T-helper 22 cell (primary cell): ENCODE measurements at places on chromosomes 12 and 14.

- no peak for DNase-seq
Measured at GRCh38 chr14:102297436-102298170, 7.4 kb downstream of the MOK start.

- no peak for DNase-seq
Measured at GRCh38 chr14:29042551-29042950, 276.0 kb downstream of the FOXG1 start.

GRCh38 chr14:62168564-62169155 is 406.4 kb downstream of the SNAPC1 start:
- no peak for DNase-seq

GRCh38 chr14:59228421-59228820 is 40.0 kb downstream of the DAAM1 start:
- DNase-seq, result no peak

GRCh38 chr12:6554168-6555017 is 1.4 kb downstream of the IFFO1 start:
- DNase-seq, result peak; percentile 39

DNA sequence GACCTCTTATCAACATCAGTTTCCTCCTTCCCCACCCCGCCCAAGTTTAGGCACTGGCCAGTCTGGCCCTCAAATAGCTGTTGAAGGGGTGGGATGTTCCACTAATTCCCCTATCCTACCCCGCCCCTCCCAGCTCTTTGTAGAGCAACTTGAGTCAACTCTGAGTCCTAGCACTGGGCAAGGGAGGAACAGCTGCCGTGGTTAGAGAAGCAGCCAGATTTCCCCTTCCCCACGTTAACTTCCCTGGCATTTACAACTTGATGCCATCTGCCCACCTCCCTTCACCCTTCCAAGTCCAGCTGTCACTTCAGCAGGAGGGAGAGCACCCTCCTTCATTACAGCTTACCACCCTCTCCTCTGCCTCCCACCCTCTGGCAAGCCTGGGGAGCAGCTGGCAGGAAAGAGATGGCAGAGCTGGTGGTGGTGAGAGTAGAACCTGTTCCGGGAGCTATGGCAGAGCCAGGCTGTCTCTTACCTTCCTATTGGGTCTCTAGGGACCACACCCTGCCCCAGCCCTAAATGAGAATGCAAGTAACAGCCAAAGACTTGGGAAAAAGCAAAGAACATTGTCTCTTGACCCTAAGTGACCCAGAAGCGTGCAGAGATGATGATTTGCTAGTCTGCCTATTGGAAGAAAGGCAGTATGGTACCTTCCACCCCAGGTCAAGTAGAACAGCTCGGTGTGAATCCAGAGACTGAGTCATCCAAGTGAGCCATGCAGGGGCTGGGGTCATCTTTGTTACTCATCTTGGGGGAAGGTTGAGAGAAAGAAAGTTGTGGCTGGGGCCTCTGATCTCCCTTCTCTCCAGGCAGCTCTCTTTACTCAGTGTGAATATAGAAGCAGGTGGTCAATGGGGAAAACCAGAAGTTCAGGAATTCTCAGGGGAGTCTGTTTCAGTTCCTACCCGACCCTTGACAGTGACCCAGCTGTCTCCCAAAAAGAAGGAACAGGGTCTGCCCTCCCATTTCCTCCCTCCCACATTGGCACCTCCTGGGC is 1.5 kb downstream of the BLOC1S1 start:
- DNase-seq, result no peak

DNA sequence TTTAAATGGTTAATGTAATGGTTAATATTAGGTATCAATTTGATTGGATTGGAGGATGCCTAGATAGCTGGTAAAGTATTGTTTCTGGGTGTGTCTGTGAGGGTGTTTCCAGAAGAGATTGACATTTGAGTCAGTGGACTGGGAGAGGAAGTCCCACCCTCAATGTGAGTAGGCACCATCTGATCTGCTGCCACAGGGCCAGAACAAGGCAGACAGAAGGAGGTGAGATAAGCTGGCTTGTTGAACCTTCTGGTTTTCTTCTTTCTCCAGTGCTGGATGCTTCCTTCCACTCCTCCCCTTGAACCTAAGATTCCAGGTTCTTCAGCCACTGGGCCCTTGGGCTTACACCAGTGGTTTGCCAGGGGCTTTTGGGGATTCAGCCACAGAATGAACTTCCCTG is 756.5 kb upstream of the LRFN5 start:
- DNase-seq, result no peak

DNA sequence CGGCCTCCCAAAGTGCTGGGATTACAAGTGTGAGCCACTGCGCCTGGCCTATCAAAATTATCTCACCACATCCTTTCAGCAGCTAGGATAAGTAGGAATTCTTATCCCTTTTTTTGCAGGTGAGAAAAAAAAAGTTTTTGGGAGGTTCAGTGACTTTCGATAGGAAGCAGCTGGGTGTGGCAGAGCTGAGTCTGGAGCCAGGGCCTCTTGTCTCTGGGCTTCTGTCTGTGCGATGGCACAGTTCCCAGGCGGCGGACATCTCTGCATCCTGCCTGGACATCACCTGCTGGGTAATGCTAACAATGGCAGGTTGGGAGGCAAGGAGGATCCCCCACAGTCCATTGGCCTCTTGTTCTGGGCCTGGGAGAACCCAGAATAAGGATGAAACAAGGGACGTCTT is 12.5 kb downstream of the NRXN3 start:
- DNase-seq, result no peak

GRCh38 chr14:75254901-75255584 is 23.6 kb upstream of the FOS start:
- no peak for DNase-seq

DNA sequence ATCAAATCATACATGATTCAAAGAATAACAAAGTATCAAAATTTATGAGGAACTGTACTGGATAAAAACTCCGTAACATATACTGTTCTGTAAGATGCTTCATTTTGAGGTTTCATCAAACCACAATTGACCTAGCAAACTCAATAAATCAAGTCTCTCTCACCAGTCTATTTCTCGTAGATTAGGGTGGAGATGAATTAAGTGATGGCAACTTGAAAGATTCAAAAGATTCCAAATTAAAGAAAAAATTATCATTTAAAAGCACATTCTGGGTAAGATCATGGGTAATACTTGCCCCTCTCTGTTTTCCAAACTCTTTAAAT is 74.4 kb downstream of the PAPLN start:
- no peak for DNase-seq

GRCh38 chr12:2628401-2628800 is 166.4 kb upstream of the FKBP4 start:
- no peak for DNase-seq

- no peak for DNase-seq
Measured at GRCh38 chr12:27838543-27839185, 58.6 kb upstream of the MANSC4 start.

- DNase-seq, result no peak
Measured at GRCh38 chr12:20368651-20369304, 441 bp downstream of the PDE3A start.

GRCh38 chr12:88509347-88509746 is 70.9 kb downstream of the KITLG start:
- DNase-seq, result no peak

GRCh38 chr12:99334285-99335056 is 313.1 kb upstream of the GARIN6 start:
- DNase-seq, result no peak

DNA sequence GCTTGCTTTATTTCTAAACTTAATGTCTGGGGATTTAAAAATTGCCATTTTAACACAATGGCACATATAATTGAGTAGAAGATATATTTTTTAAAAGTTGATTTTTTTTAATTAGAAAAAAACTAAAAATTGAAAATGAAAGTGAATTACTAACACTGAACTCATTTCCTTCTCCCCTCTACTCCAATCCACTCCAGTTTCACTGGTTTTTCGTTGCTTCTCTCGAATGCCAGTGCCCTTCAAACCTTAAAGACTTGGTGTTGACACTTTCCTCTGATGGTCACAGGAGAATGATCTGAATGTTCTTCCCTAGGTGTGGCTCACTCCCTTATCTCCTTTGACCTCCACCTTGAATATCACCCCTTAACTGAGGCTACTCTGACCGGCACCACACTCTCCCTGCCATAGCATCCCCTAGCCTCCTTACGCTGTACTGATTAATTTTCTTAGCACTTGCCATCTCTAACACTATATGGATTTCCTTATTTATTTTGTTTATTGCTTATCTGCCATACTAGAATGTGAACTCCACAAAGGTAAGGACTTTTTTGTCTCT is 107.1 kb downstream of the LIN7A start:
- no peak for DNase-seq

DNA sequence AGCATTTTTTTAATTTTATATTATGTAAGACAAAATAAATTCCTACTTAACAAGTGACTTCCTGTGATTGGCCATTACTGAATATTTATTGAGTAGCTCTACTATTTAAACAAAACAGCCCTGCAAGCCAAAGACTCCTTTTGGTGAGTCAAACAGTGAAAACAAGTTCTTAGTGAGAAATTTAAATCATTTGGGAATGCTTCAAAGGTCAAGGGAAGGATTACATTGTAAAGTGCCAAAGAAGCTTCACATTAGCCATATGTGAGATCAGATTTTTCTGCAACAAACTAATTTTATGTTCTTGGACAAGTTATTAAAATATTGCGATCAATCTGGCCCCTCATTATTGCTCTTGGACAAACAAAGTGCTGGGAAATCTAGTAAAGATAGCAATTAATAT is 795.4 kb upstream of the MGAT4C start:
- DNase-seq, result no peak

GRCh38 chr12:98533723-98534251 is 18.4 kb downstream of the TMPO start:
- DNase-seq, result no peak

DNA sequence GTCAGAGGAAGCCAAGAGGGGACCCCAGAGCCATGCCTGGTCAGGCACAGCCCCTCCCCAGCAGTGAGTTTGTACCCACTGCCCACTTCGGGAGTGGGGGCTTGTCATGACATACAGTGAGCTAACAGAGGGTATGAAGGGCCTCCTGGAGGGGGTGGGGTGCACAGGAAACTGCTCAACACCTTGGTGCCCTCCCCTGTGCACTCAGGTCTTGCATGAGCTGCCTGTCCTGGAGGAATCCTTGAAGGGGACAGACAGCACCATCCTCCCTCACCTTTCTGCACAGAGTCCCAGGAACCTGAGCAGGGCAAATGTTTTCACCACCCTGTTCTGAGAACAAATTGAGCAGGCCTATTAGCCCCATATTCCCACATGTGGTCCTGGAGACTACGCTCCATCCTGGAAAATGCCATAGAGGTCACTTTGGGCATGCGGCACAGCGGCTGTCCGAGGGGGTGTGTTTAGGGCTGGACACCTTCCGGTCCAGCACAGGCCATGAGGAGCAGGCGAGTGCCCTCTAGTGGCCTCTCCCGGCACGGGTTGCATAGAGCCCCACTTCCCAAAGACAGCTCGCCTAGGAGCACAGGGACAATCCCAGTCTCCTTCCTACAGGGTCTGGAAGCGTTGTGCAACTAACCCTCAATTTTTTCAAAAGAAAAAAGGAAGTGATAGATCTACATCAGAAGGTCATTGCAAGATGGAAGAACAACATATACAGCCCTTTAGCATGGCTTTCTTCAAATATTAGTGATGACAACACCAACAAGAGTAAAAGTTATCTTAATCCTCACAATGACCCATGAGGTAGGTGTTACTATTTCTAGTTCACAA is 31.9 kb upstream of the ZFP36L1 start:
- DNase-seq, result no peak

- DNase-seq, result no peak
Measured at GRCh38 chr12:93682846-93683261, 5.7 kb downstream of the CRADD start.

DNA sequence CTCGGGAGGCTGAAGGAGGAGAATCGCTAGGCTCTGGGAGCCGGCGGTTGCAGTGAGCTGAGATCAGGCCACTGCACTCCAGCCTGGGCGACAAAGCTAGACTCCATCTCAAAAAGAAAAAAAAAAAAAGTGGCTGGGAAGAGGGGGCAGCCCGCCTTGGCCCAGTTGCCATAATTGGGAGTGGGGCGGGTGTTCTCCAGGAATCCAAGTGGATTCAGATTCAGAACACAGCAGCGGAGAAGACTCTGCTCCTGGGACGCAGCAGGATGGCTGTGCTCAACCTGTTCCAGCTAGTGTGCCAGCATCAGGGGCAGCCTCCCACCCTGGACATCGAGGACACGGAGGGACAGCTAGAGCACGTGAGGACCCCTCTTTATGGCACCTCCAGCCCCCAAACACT is 5.5 kb downstream of the CFAP73 start:
- DNase-seq, result no peak

GRCh38 chr14:36976571-36977023 is 195.8 kb downstream of the SLC25A21 start:
- DNase-seq, result no peak

- DNase-seq, result no peak
Measured at GRCh38 chr12:128833418-128833817, 9.7 kb upstream of the SLC15A4 start.

DNA sequence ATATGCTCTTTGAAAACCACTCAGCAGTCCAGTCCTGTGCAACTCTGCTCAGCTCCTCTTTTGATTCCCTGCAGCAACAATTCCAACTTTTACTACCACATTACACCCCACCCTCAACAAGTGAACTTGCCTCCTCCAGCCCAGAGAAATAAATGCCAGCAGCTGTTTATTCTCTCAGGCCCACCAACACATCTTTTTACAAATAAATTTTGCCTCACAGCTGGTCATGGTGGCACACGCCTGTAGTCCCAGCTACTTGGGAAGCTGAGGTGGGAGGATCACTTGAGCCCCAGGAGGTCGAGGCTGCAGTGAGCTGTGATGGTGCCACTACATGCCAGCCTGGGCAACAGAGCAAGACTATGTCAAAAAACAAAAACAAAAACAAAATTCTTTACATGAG is 9.8 kb downstream of the SNX6 start:
- DNase-seq, result no peak

GRCh38 chr14:94028450-94028826 is 2.3 kb downstream of the OTUB2 start:
- DNase-seq, result no peak

DNA sequence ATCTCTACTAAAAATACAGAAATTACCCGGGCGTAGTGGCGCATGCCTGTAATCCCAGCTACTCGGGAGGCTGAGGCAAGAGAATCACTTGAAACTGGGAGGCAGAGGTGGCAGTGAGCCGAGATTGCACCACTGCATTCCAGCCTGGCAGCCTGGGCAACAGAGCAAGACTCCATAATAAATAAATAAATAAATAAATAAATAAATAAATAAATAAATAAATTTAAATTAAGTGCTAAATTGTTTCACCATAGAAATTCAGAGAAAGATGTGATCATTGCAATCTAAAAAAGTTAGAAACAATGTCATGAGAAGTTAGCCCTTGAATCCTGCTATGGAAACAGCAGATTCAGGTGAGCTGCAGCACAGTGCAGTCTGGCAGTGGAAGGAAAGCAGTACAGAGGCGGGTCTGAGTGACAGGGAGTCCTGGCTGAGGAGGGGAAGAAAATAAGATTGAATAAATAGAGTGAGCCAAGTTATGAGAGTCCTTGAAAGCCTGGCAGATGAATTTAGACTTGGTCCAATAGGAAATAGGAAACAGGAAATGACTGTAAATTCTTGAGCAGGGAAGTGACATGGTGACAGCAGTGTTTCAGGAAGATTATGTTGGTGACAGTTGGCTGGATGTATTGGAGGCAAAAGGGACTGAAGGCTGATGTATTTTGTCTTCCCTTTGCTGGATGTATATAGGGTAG is 241.5 kb downstream of the GXYLT1 start:
- no peak for DNase-seq
